Stimulated activated CD8-positive, alpha-beta memory T cell treated with anti-CD3 and anti-CD28 coated beads, Interleukin-7, amount 100 ng/mL, for 4 hours (primary cell): ENCODE measurements at places on chromosomes 12 and 14.

GRCh38 chr14:106489112-106489881 lies 962.9 kb downstream of the TMEM121 start:
- no peak for DNase-seq

DNA sequence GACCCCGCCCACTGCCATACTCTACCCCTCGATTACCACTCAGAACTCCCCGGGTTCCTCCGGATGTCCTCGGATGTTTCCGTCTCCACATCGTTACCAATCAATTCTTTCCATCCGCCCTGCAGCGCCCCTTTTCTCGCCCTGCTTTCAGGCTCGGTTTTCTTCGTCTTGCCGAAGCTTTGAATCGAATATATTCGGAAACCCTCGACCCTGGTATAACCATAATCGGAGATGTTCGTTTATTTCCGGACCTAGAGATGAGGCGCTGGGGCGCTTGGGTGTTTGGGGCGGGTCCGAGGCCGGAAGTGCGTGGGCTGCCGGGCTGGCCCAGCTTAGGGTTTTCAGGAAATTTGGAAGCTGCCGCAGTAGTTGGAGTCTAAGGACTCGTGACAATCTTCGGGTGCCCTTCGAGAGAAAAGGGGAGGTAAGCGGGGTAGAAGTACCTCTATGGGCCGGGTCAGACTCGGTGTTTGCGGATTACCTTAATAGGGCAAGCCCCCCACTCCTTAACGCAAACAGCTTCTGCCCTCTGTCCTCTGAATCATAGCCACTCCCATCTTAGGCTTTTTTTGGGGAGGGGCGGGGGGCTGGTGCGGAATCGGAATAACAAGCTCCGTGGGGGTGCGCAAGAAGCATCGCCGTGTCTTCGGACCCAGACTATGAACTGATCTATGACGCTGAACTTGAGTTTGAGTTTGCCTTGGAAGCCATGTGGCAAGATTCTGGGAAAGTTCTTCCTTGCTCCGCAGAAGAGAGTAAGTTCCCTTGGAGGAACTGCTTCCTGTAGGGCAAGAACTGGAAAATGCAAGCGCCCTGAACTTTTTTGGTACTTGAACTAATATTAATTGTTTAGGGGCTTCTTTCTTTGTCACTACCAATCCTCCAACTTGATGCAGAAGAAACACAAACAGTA lies at the start of gene C14orf119:
Gene C14orf119, plus strand, starts transcription at position 310 of the 913 bp plus-strand sequence. CDS start 2,154 bp downstream, outside the sequence.
- DNase-seq, result peak; percentile 98

GRCh38 chr12:68585966-68586365 lies 24.7 kb upstream of the RAP1B start:
- no peak for DNase-seq

GRCh38 chr14:63276492-63277342 lies 42.0 kb downstream of the GPHB5 start:
- DNase-seq, result no peak

GRCh38 chr12:45637242-45637641 lies 92.3 kb upstream of the ARID2 start:
- DNase-seq, result no peak

DNA sequence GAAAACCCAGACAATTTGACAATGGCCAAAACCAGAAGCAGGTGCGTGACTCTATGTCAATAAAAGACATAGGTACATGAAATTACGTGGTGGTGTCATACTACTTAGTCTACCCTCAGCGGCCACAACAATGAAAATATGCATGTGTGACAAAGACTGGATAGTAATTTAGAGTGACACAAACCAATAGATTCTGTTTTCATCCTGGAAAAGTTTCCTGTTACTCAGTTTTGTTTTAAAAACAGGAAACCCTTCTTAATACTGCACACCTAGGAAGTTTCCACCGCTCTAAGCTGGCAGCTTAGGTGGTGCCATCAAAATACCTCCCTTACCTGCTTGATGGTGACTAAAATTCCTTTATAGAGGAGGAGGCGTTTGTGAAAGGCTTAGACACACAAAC lies 15.1 kb downstream of the POU6F1 start:
- no peak for DNase-seq

DNA sequence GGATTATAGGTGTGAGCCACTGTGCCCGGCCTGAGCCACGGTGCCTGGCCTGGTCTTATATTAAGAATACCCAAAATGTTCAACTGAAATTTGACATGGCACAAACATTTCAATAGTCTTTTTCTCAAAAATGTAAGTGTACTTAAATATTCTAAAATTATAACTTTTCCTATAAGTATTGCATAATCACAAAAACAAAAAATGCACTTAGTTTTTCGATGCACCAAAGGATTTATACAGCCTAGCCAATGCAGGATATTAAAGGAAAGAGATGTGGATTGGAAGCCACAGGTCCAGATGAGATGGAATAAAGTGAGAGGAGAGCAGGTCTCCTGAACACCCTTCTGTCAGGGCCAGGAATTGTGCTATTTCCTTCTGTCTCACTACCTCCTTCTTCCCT lies 62.8 kb downstream of the ZC3H14 start:
- DNase-seq, result no peak

- no peak for DNase-seq
Measured at GRCh38 chr14:70358631-70359030, 852 bp downstream of the COX16 start.

GRCh38 chr12:52529846-52530245 lies 9.7 kb upstream of the KRT5 start:
- DNase-seq, result no peak

- DNase-seq, result no peak
Measured at GRCh38 chr12:119673634-119674033, 5.7 kb downstream of the PRKAB1 start.

- no peak for DNase-seq
Measured at GRCh38 chr12:9731797-9732196, 1.1 kb downstream of the CLECL1 start.

DNA sequence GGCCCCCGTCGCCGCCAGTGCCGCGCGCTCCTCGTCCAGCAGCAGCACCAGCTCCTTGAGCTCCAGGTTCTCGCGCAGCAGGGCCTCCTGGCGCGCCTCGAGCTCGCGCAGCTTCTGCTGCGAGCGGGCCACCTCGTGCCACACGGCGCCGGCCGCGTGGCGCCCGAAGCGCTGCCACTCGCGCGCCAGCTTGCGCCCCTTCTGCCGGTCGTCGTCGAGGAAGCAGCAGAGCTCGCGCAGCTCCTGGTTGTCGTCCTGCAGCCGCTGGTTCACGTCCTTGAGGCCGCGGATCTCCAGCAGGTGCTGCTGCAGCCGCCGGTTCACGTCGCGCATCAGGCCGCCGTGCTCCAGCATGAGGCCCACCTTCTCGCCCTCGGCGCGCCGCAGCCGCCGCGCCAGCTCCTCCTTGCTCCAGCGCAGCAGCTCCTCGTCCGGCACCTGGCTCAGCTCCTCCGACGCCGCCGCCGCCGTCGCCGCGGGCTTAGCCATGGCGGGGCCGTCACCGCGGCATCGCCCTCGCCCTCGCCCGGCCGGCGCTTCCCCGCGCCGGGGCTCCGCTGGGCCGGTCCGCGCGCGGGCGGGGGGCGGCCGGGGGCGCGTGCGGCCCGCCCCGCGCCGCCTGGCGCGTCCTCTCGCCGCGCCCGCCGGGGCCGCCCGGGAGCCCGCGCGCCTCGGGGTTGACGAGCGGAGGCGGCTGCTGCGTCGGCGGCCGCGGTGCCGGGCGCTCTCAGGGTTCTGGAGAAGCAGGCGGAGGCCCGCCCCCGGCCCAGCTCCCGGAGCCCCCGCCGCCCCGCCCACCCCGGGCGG lies at the start of gene CCDC85C:
Gene CCDC85C, minus strand, starts transcription at position 737 of the 807 bp plus-strand sequence. Its CDS starts 248 bp downstream, at position 489.
- peak; percentile 41 for DNase-seq

DNA sequence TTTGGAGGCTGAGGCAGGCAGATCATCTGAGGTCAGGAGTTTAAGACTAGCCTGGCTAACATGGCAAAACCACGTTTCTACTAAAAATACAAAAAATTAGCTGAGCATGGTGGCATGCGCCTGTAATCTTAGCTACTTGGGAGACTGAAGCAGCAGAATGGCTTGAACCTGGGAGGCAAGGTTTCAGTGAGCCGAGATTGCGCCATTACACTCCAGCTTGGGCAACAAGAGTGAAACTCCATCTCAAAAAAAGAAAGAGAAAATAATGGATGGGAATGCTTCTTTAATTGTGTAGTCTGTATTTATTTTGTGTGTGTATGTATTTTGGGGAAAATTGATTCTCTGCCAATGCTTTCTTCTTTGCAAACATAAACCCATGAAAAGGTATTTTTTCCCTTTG lies 32.5 kb downstream of the SRGAP1 start:
- no peak for DNase-seq

DNA sequence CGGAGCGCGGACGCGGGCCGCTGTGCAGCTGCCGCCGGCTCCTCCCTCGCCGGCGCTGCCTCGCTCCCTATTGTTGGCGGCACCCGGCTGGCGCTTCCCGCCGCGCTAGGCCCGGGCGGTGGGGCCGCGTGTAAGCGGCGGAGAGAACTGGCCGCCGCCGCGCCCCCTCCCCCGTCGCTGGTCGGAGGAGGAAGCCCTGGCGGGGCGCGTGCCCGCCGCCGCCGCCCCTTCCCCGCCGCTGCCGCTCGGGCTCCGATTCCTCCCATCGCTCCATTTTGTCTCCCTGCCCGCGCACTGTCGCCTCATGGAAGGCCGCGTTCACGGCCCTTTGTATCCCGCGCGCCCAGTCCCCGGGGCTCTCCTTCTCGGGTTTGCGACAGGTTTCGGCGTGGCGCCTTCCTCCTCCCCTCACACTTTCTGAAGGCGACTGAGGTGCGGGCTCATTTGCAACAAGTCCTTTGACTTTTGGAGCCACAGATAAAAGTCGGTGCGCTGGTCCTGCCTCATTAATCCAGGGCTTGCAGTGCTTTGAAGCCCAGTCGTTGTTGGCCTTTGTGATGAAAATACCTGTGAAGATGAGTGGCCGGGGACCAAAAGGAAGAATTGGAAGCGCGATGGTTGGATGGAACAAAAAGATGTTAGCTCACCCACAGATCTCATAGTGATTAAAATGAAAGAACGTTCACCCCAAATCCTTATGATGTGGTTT lies 707 bp downstream of the CPSF6 start:
- DNase-seq, result peak; percentile 30

- no peak for DNase-seq
Measured at GRCh38 chr12:84757978-84758377, 154.6 kb downstream of the SLC6A15 start.

DNA sequence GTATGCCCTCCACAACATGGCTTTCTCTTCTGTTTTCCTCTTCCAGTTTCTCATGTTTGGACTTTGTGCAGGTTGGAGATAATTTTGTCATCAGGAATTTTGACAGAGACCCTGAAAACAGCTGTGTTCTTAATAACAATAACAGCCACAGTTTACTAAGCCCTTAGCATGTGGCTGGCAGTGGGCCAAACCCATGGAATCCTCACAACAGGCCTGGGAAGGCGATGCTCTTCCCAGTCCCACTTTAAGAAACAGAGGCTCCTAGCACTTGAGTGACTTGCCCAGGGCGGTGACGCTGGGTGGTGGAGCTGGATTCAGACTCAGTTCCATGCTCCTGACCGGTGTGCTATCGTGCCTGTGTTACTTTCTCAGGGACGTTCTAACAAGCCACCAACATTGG lies 20.1 kb upstream of the PLEKHG3 start:
- no peak for DNase-seq

GRCh38 chr12:100484891-100485471 lies 11.3 kb downstream of the NR1H4 start:
- no peak for DNase-seq

DNA sequence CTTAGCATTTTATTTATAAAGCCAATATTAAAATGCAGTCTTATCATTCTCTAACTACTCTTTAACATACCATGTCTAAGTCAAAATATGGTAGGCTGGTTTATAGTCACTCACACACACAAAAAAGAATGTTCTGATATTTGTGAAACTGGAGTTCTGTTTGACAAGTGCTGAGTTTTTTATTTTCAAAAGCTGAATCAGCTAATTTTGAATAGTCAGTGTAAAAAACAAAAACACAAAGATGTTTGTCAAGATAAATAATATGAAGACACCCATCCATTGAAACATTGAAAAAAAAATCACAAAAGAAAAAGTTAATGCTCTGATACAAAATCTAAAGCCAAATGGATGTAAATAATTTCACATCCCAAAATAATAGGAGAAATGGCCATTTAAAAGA lies 231.5 kb downstream of the MED13L start:
- no peak for DNase-seq

- no peak for DNase-seq
Measured at GRCh38 chr12:12467688-12468261, 94.9 kb downstream of the DUSP16 start.

GRCh38 chr12:12194206-12194605 lies 72.6 kb downstream of the LRP6 start:
- no peak for DNase-seq

GRCh38 chr12:122888232-122888752 lies 7.6 kb downstream of the VPS37B start:
- no peak for DNase-seq

DNA sequence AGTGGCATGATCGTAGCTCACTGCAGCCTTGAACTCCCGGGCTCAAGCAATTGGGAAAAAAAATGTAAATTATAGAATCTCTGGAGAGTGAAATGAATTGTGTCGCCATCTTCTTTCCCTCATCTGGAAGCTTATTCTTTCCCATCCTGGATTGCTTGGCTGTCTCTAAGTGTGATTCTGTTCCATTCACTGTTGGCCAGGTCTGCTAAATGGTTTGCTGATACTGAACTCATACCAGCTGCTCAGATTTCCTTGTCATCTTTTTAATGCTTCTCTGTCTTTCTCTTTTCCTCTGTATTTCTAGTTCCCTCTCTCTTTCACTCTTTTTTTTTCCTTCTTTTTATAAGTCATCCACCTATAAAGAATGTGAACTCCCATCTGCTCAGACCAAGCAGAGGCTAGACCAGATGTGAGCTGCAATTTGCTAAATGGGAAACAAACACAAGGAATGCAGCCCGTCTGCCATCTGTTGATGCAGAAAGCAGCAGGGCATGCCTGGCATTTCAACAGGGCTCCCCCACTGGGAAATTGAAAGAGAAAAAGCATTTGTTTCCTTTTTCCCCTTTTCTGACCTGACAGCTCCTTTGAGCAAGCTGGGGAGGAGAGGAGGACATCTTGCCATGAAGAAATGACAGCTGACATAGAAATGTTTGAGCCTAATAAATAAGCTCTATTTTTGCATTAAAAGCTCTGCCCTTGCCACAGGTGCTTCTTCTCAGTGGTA lies 1823.6 kb upstream of the FLRT2 start:
- DNase-seq, result no peak

DNA sequence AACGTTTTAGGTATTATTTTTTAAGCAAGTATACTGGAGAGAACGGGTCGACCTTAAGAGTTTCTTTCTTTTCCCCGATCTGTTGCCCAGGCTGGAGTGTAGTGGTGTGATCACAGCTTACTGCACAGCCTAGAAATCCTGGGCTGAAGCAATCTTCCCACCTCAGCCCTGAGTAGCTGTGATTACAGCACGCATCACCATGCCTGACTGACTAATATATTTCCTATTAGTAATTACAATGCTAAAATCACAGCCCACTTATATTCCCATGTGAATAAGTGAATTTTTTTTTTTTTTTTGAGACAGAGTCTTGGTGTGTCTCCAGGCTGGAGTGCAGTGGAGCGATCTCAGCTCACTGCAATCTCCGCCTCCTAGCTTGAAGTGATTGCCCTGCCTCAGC lies 50.4 kb downstream of the DICER1 start:
- DNase-seq, result no peak
